Dermis lymphatic vessel endothelial cell (primary cell): ENCODE measurements at places on chromosomes 1 and 21. TPM values are rescaled to one million over a fixed set of nuclear protein-coding genes. Genes with fewer than 3 reads are reported as not detected.

SLAMF6 gene
- total RNA-seq: not detected in 2 replicates

NAV1 gene
- 4.2 and 4.4 TPM in 2 replicates for total RNA-seq

TDRD5 gene
- total RNA-seq: 0.09 and 0.11 TPM in 2 replicates

RGS1 gene
- total RNA-seq: not detected in 2 replicates

DYRK3 gene
- 22.6 and 24.9 TPM in 2 replicates for total RNA-seq

IL10 gene
- total RNA-seq: not detected in 2 replicates

TNFSF4 gene
- total RNA-seq: 1.4 and 1.8 TPM in 2 replicates

AKR7A3 gene
- 0.09 and 0.11 TPM in 2 replicates for total RNA-seq

FCRL1 gene
- total RNA-seq: not detected in 2 replicates

RIPK4 gene
- 0.26 and 0.76 TPM in 2 replicates for total RNA-seq

CTSK gene
- 0.77 and 1.5 TPM in 2 replicates for total RNA-seq

PLOD1 gene
- total RNA-seq: 107 and 111 TPM in 2 replicates

SLC22A15 gene
- total RNA-seq: under 0.01 and 0.11 TPM in 2 replicates

TCHH gene
- under 0.01 and 0.11 TPM in 2 replicates for total RNA-seq

TBX19 gene
- 0.65 and 0.69 TPM in 2 replicates for total RNA-seq

SH2D5 gene
- 0.11 and 0.17 TPM in 2 replicates for total RNA-seq

LRP8 gene
- 7.7 and 7.9 TPM in 2 replicates for total RNA-seq

LEFTY2 gene
- total RNA-seq: not detected in 2 replicates

ARID1A gene
- total RNA-seq: 8.7 and 12.0 TPM in 2 replicates

KCNJ6 gene
- not detected in 2 replicates for total RNA-seq

HSD11B1 gene
- not detected in 2 replicates for total RNA-seq

NPHS2 gene
- not detected in 2 replicates for total RNA-seq

MAP3K21 gene
- 0.43 and 0.54 TPM in 2 replicates for total RNA-seq
